ENCODE measurements at places on chromosomes 3 and 15.

DNA sequence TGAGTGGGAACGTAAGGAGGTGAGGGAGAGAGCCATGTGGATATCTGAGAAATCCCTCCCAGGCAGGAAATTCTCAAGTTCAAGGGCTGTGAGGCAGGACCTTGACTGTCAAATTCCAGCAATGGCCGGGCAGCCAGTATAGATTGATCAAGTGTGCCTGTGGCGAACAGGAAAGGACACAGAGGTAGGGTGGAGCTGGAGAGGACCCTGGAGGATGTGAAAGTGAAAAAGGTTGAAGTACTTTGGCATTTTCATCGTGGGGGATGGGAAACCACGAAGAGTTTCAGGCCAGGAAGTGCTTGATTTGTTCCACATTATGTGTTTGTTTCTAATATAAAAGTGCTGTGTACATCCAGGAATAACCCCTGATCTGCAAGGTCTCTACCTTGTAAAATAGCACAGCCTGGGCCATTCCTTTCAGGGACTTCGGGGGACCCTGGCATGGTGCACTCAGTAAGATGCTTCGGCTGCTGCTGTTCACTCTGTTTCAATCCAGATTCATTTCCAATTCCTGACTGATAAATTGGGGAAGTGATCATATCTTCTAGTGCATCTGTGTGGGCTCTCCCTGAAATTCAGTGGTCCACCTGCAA lies 156.6 kb downstream of the MCTP2 start:
- DNase-seq = no peak

DNA sequence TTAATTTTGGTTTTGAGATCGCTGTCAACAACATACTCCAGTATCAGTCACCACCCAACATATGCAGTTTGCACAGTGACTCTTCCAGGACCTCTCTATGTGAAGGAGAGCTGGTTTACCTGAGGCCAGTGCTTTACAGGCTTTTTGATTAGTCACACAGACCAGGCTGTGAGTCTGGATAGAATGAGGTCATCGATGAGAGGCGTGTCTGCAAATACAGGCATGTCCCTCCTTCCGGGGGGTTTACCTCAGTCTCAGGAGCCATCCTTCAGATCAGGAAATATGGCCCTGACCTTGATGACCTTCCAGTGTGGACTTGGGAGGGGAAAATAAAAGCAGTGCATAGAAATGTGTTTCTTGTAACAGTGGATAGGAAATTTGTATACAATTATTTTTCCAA lies 46.9 kb downstream of the KBTBD12 start:
- no peak for DNase-seq

GRCh38 chr3:18900994-18901393 lies 247.3 kb upstream of the KCNH8 start:
- no peak for DNase-seq

- DNase-seq = no peak
Measured at GRCh38 chr3:111332488-111333080, 209.4 kb upstream of the CD96 start.
